Nucleus accumbens (tissue), 56 donors: ENCODE measurements at places on chromosomes 3 and 15.

GRCh38 chr3:62815981-62816380 lies 59.2 kb downstream of the CADPS start:
- DNase-seq: no peak

DNA sequence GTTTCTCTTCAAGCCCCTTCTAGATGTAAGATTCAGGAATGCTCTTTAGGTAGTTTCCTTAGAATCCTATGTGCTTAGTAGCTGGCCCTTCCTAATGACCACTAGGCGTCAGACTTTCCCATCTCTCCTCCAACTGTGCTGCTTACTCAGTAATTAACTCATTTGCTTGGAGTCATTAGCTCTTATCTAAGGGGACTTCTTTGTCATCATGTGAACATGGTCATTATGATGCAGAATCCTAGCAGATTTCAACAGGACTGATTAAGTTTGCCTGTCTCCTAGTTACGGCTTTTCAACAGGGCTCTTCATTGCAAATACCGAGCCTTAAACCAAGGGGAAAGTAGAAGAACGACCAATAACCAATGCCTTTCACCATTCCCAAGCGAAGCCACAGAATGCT lies 46.4 kb downstream of the GJD2 start:
- DNase-seq: no peak

GRCh38 chr3:107963581-107963980 lies 127.2 kb downstream of the CD47 start:
- no peak for DNase-seq

DNA sequence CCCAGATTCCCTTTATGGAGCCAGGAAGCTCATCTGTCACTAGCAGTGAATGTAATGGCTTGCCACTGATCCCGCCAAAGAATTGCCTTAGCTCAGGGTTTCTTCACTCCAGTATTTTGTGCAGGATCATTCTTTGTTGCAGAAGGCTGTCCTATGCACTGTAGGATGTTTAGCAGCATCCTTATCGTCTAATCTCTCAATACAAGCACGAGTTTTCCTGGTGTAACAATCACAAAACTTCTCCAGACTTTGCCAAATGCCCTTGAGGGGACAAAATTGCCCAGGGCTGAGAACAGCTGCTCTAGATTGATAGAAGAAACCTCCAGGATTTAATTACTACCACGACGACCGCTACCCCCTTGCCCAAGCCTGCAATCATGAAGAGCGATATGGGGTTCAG lies 6.8 kb upstream of the SHQ1 start:
- no peak for DNase-seq

- no peak for DNase-seq
These were observed 75.6 kb downstream of the BFSP2 start for GRCh38 chr3:133475245-133476010.

DNA sequence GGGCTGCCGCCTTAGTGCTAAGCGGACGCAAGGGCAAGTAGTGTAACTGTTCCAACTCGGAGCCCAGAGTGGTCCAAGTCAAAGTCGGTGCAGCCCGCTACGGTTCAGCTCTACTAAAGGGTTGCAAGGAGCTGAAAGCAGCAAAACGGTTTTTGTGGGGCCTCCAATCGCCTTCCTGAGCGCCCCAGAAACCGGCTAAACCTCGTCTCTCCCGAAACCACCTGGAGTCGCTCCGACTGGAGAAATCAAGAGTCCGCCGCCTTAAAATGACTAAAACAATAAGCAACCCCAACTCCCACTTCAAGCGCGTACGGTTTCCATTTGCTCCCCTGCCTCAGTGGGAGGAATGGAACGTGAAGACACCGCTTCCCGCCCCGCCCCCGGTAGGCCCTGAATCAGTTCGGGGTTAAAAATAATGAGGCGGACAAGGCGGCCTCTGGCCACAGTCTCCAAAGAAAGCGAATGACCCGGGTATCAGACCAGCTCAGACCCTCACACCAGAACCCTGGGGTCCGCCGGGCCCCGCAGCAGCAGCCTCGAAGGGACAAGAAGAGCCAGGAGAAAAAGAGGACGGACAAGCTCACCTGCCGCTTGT lies 401 bp downstream of the SEC11A start:
- no peak for DNase-seq

- no peak for DNase-seq
These were observed 334.9 kb downstream of the TBC1D5 start for GRCh38 chr3:17407576-17407975.

DNA sequence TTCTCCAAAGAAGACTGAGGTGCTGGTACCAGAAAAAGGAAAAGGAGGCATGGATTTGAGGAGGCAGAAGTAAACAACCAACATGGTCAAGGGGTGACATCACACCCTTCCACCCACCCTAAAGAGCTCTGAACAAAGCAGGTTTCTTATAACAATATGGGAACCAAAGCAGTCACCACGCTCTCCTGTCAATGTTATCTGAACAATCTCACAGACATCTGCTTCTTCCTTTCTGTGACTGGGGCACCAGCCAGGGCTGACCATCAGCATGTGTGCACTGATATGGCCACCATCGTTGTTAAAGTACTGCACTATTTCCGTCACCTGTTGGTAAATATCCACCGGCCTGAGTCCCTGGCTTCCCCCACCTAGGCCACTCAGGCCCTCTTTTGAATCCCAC lies 252.9 kb downstream of the SHQ1 start:
- DNase-seq: no peak

DNA sequence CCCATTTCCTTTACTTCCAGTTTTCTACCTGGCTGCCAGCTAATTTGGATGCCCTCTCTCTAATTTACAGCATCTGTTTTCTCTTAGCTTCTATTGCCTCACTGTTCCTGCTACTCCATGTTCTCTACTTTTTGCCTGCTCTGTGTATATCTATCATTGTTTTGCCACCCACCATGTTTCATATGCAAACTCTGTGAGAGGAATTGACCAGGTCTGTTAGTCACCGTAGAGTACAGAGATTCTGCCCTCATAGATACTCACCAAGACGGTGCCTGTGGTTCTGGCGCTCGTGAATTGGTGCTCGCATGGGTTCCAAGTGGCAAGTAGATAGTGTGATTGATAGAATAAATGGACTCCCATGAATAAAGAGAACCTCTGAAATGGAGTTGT lies 288.8 kb downstream of the CNTN6 start:
- no peak for DNase-seq

DNA sequence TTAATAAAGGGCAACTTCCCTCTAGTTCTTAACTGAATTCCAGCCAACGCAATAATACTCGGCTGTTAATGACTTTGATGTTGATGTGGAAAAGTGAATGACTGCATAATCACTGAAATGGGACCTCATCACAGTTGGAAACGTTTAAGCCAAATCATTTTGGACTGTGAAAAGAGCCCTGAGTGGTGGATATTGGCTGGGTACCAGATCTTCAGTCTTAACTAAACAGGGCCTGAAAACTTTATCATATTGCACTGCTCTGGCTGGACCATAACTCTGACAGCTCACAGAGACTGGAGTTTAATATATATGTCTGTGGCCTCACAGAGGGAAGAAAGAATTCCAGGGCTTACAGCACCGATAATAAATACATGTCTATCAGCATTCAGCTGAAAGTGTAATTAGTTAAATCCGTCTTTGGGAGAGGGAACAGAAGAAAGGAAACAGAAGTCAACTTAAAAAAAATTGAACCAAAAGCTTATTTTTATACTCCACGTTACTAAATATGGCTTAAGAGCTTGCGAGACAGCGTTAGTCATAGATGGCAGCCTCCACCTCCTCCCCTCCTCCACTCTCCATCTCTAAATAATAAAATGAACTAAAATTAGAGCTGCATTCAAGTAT lies 222.3 kb upstream of the CDIN1 start:
- DNase-seq: peak; percentile 2

DNA sequence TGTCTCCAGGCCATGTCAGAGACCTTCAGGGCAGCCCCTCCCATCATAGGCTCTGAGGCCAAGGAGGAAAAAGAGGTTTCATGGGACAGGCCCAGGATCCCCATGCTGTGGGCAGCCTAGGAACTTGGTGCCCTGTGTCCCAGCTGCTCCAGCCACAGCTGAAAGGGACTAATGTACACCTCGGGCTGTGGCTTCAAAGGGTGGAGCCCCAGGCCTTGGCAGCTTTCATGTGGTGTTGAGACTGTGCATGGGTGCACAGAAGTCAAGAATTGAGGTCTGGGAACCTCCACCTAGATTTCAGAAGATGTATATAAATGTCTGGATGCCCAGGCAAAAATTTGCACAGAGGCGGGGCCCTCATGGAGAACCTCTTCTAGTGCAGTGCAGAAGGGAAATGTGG lies 6.6 kb upstream of the SSR3 start:
- no peak for DNase-seq

DNA sequence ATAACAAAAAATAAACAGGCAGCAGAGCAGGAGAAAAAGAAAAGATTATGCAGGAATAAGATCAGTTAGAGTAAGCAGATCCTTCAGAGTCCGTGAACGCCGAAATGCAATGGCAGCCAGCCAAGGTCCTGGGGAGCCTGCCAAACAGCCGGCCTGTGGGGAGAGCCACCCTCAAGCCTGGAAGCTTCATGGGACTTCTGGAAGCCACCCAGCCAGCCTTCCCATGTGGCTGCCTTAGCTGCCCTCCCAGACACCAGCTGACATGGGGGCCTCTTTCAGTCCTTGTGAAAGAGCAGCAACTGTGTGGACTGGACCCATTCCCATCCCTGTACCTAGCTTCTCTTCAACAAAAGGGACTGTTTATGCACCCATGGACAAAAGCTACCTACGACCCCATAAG lies 64.9 kb upstream of the RAD18 start:
- peak; percentile 67 for DNase-seq

- DNase-seq: no peak
These were observed 37.8 kb downstream of the SIDT1 start for GRCh38 chr3:113570158-113570557.

- no peak for DNase-seq
These were observed at the start of gene CD86 for GRCh38 chr3:122055215-122055614. Gene CD86 (plus strand): TSS chr3:122055362. CDS start chr3:122055490, 128 bp downstream.

GRCh38 chr15:90001062-90001682 lies at the start of gene ZNF710:
Gene ZNF710 (plus strand): TSS chr15:90001324. CDS start chr15:90067138, 65,814 bp downstream.
- peak; percentile 46 for DNase-seq

GRCh38 chr3:189108067-189108466 lies 63.7 kb upstream of the TPRG1 start:
- DNase-seq: no peak

GRCh38 chr15:87793725-87794124 lies 462.8 kb downstream of the NTRK3 start:
- DNase-seq: no peak

- DNase-seq: no peak
These were observed 108.4 kb upstream of the ZNF385D start for GRCh38 chr3:21859124-21860081.

GRCh38 chr3:171284308-171285075 lies 175.7 kb downstream of the TNIK start:
- no peak for DNase-seq

DNA sequence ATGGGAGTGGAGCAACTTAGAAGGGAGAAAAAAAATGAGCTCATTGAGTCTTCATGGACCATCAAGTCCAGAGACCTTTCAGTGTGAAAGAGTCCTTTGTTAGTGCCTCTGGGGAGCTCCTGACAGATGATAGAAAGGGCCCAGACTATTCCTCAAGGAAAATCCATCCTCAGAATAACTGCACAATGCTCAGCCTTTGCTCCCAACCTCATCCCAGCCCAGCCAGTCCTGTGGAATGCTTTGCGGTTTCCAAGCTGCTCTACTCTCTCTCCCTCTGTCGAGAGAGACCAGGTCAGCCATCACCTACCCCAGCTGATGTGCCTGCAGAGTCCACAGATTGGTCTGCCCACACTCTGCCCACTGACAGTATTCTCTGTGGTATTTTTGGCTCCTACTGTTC lies 406.2 kb downstream of the MFSD1 start:
- DNase-seq: no peak

DNA sequence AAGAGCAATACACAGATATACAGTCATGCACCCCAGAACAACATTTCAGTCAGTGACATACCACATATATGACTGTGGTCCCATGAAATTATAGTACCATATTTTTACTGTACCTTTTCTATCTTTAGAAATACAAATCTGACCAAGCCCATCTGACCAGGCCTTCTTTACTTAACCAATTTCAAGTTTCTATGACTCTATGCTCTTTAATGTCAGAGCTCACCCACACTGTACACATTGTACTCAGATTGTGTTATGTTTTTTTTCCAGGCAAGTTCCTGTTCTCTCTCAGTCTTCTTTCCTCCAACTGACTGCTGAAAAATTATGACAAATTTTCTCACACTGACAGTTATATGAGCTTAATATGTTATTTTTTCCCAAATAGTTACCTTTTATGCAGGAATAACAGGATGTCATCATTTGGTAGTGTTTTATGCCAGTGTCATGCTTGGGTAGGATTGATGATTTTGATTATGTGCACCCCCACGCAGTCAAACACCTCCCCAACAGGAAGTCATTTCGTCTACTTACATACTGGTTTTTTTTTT lies 8.0 kb upstream of the CBLB start:
- DNase-seq: peak; percentile 3

- DNase-seq: no peak
These were observed 29.7 kb upstream of the OR4F6 start for GRCh38 chr15:101773496-101774100.

- no peak for DNase-seq
These were observed 490.2 kb downstream of the IGSF11 start for GRCh38 chr3:118544458-118544857.

DNA sequence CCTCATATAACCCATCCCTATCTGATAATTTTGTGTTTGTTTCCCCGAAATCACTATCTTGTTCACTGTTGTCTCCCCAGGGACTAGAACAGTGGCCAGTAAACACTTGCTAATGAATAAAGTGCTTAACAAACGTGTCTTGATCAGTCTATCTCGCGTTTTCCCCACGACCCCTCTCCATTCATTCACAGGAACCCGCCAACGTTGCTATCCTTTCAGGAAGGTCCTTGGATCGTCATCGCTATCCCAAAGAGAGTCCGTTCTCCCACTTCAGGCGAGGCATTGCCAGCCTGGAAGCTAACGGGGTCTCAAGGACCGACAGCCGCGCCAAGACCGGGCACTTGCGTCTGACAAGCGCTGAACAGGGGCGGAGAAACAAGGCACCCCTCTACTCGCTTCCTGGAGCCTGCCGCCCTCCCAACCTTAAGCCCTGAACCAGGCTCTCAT lies 344 bp downstream of the LINS1 start:
- DNase-seq: no peak

- DNase-seq: no peak
These were observed 52.6 kb upstream of the CP start for GRCh38 chr3:149274220-149274619.
